ENCODE measurements at places on chromosomes 7 and 10.

GRCh38 chr7:113015034-113015645, 71.5 kb downstream of the GPR85 start:
- no peak overlapping the region for H3K4me3 ChIP-seq
- H3K27ac ChIP-seq = no peak overlapping the region
- H3K27me3 ChIP-seq = peaks cover 4% of the 10 kb centered on the region

GRCh38 chr7:47518827-47519226, 63.1 kb downstream of the TNS3 start:
- H3K27me3 ChIP-seq = no peaks in the 10 kb centered on the region
- no peak for DNase-seq
- H3K36me3 ChIP-seq = no peaks in the 10 kb centered on the region
- no peak overlapping the region for H3K27ac ChIP-seq
- no peak overlapping the region for H3K4me3 ChIP-seq

DNA sequence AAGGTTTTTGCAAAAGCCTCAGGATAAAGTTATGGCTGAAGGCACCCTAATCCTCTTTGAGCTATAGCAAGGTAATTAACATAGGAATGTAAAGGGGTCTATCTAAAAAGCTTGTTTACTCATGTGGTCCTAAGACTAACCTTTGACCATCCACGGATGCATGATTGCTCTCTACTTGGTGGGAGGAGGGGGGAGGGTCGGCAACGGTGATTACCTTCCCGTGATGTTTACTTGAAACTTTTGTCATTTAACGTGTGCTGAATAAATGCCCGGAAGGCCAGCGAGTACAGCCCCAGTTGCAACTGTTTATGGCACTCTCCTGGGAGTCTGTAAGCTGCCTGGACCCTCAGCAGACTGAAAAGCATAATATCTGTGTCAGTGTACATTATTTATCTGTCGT, 78.9 kb upstream of the GPR22 start:
- no peak overlapping the region for H3K4me3 ChIP-seq
- no peaks in the 10 kb centered on the region for H3K4me1 ChIP-seq
- H3K27me3 ChIP-seq = no peaks in the 10 kb centered on the region
- no peak overlapping the region for H3K27ac ChIP-seq
- DNase-seq = no peak
- H3K36me3 ChIP-seq = no peaks in the 10 kb centered on the region

DNA sequence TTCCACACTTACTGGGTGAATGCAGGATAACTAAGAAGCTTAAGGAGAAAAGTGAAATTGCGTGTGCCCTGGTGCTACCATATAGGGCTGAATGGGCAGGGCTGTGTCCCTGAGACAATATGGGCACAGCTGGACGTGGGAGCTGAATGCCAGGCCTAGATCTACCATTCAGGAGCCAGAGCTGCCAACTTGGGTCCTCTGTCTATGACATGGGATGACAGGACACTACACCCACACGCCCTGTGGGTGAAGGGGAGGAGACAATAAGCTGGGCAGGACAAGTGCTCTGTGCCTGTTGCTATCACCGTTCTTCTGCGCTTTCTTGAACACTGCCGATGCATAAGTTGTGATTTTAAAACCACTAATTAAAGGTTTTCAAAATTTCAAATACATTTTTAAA, 293.9 kb downstream of the TNS3 start:
- H3K27me3 ChIP-seq = no peaks in the 10 kb centered on the region
- H3K4me3 ChIP-seq = no peak overlapping the region
- no peak overlapping the region for H3K27ac ChIP-seq
- no peak for DNase-seq

- no peak overlapping the region for H3K27ac ChIP-seq
- no peak for DNase-seq
- H3K27me3 ChIP-seq = no peaks in the 10 kb centered on the region
Observed at GRCh38 chr10:29517352-29517923, 117.3 kb downstream of the SVIL start.

GRCh38 chr10:79299397-79300241, 47.6 kb upstream of the PPIF start:
- no peaks in the 10 kb centered on the region for H3K27me3 ChIP-seq
- H3K36me3 ChIP-seq = peaks cover 21% of the 10 kb centered on the region
- peaks cover 4% of the 10 kb centered on the region for H3K4me1 ChIP-seq
- no peak overlapping the region for H3K4me3 ChIP-seq

DNA sequence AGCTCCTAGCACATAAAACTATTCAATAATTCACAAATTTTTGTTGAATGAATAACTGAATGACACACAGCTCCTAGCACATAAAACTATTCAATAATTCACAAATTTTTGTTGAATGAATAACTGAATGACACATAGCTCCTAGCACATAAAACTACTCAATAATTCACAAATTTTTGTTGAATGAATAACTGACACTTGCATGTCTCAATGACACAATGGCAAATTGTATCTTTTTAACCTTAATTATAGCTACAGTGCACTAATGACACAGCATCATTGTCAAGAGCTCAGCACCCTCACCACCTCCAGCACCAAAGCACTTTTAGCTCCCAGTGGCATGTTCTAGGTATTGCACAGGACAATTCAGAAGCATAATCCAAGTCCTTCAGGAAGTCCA, 131.6 kb downstream of the PDE1C start:
- H3K27me3 ChIP-seq = no peaks in the 10 kb centered on the region
- H3K36me3 ChIP-seq = no peaks in the 10 kb centered on the region
- no peak for DNase-seq
- no peak overlapping the region for H3K27ac ChIP-seq

DNA sequence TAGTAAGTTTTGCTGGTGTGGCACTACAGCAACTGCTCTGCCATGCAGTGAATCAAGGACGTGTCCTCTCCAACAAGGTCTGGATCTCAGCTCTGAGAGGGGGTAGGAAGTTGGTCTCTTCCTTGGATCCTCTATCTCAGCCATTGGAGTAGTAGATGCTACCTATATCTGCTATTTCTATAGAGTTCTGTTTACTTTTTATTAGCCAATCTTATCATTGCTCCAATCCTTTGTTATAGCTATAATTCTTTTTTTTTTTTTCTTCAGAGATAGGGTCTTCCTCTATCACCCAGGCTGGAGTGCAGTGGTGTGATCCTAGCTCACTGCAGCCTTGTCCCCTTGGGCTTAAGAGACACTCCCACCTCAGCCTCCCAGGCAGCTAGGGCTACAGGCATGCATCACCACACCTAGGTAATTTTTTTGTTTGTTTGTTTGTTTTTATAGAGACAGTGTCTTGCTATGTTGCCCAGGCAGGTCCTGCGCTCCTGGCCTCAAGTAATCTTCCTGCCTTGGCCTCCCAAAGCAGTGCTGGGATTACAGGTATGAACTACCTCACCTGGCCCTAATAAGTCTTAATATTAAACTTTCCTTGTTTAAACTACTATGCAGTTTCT, 155.2 kb upstream of the ASAH2 start:
- no peaks in the 10 kb centered on the region for H3K27me3 ChIP-seq
- peaks cover 30% of the 10 kb centered on the region for H3K4me1 ChIP-seq
- peaks cover 5% of the 10 kb centered on the region for H3K36me3 ChIP-seq
- H3K27ac ChIP-seq = no peak overlapping the region
- DNase-seq = no peak

GRCh38 chr10:61786728-61787127, 114.8 kb upstream of the ARID5B start:
- peaks cover 30% of the 10 kb centered on the region for H3K27me3 ChIP-seq
- H3K4me1 ChIP-seq = no peaks in the 10 kb centered on the region
- DNase-seq = no peak
- H3K4me3 ChIP-seq = no peak overlapping the region

- H3K27ac ChIP-seq = no peak overlapping the region
- no peak for DNase-seq
Observed at GRCh38 chr7:147670759-147671158, 919.8 kb upstream of the C7orf33 start.
